Frontal cortex (tissue), 4 donors: ENCODE measurements at places on chromosomes 11 and 22.

DNA sequence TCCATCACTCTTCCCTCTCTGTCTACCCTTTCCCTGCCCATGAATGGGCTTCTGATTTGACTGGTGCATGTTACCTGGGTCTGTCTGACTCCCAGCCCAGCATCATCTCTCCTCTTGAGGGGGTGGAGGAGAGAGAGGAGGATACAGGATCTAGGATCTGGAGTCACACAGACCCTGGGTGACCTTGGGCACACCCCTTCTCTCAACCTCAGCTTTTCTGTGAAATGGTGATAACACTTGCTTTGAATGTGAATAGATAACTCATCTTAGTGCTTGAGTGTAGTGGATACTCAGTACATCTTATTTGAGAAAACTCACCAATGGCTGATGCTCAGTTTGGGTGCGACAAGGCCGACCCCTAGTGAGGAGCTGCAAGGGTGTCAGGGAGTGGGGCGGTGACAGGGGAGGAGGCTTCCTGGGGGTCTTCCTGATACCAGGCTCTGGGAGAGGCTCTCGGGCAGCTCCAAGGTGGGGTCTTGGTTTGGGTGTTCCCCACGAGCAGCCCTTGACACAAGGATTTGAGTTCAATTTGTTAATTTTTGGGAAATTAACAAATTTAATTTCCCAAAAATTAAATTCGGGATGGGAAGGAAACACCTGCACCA is 9.0 kb downstream of the INCENP start:
- no peak for DNase-seq

DNA sequence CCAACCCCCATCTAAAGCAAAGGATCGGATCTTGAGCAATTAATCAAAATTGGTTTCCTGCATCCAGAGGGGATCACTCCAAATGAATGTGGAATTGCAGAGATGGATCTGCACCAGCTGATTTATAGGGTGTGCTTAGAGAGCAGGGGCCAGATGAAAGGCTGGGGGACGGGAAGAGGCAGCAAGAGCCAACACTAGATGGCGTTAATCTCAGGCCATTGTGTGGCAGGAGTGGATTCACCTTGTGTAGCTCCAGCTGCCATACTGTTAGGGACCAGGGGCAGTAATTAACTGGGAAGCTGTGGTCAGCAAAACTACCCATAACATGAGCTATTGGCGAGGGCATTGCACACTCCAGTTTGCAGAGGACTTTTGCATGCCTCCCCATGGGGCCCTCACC is 35.6 kb downstream of the SERPINH1 start:
- DNase-seq, result no peak

DNA sequence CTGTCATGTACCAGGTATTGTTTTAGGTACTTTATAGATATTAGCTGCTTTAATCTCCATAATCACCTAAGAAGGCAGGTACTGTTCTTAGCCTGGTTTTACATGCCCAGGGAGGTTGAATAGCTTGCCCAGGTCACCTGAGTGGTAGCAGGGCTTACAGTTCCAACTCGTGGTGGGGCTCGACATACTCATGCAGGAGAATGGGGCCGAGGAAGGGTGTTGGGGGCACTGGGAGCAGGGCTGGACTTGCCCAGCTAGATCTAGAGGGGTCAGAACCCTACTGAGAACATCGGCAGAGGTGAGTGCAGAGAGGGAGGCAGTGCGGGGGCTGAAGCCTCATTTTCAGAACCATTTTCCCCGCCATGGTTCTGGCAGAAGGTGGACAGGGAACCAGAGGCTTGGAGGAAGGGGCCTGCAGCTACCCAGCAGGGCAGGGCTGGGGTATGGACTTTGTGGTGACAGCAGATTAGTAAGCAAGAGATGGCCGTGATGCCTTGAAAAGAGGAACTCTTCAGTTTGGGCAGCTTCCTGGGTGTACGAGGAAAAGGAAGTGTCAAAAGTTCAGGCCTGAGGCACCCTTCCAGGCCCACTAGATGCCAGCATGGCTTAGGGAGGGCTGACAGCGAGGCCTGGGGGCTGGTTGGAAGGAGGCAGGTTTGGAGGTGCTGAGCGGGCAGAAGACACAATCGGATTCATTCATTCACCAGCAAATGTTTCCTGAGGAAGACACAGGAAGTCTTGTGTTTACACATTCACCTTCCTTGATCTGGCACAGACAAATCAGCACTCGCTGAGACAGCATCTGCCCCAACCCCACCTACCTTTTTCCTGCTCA is 54.7 kb upstream of the LYVE1 start:
- no peak for DNase-seq

- no peak for DNase-seq
Observed at GRCh38 chr11:58652726-58653280, 30.3 kb downstream of the CNTF start.

- DNase-seq, result no peak
Observed at GRCh38 chr11:7186190-7186589, 65.5 kb upstream of the SYT9 start.

DNA sequence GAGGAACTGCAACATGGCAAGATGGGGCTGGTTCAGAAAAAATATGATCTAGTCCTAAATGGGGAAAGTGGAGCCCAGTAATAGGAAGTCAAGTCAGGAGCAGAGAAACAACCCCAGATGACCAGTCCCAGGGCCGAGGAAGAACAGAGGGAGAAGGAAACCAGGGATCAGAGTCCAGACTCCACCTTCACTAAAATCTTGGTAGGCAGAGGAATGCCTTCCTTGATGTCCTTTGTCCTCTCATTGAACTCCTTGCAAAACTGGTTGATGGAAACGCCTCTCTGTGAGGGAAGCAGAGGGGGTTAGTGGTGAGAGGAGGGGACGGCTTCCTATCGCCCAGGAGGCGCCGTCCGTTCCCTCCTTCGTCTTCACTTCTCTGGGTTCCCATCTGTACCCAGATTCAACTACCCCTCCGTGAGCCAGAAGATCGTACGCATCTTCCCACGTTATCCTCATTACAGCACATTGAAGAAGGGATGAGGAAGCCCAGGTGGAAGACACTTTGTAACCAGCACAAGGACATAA is 607 bp downstream of the MRPL11 start:
- no peak for DNase-seq

DNA sequence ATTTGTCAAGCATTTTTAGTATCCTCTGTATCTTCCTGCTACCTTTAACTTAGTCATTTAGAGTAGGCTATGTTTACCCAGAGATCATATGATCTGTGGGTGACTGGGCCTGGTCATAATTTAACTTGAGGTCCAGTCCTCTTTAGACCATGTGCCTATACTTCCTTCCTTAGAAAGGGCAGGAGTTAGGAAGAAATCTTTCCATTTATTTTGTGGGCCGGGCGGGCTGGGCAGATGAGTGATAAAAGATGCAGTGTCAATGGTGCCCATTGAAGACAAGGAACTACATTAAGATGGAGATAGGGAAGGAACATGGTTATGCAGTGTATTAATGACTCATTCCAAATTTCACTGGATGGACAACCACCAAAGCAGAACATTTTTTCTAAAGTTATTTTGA is 30.9 kb upstream of the PDE3B start:
- no peak for DNase-seq

DNA sequence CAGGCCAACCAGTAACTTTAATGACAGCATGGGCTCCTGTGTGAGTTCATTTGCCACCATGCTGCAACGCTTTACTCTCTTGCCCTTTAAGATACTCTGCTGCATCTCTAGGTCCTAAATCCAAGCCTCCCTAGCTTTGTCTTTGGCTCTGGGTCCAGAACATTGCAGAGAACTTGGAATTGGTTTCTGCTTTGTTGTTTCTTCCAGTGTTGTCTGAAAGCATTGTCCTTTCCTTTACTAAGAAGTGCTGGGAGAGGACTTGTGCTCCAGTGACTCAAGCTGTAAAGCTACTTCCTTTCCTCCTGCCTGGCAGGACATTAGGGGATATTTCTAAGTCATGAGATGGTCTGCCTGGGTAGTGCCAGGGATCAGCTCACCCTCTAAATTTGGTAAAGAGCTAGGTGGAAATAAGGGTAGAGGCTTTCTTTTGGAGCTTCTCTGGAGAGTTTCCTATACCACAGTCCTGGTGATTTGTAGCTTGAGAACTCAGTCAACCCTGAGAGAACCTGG is 202.5 kb upstream of the CADM1 start:
- DNase-seq, result no peak

DNA sequence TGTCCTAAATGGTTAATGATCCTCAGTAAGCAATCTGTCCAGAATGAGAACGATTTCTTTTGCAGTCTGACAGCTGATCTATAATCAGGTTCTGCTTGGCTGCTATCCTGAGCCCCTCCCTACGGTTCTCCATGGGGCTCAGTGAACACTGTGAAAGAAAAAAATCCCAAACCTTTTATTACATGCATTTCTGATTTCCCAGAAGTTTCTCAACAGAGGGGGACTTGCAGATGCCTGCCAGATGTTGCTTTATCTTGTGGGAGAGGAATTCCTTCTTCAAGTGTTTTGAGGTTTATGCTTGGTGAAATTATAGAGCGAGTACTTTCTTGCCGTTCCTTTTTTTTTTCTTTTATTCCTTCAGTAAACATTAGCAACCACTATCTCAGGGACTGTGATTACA is 531.9 kb upstream of the ISX start:
- DNase-seq, result no peak

- no peak for DNase-seq
Observed at GRCh38 chr11:4891996-4892640, 10.4 kb downstream of the OR51T1 start.

DNA sequence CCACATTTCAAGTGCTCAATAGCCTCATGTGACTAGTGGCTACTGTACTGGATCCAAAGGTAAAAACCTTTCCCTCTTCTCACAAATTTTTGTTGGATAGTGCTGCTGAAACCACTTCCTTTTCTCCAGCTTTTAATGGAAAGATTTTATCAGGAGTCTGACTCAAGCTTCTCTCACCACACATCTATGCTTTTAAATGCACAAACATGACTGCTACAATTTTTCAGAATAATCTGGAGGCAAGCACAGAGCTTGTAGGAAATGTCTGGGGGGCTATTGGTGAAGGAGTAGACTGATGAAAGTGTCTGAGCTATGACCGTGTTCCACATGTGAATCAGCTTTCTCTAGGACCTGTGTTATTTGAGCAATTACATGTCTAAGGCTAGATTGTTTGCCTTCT is 101.1 kb upstream of the FAT3 start:
- no peak for DNase-seq

DNA sequence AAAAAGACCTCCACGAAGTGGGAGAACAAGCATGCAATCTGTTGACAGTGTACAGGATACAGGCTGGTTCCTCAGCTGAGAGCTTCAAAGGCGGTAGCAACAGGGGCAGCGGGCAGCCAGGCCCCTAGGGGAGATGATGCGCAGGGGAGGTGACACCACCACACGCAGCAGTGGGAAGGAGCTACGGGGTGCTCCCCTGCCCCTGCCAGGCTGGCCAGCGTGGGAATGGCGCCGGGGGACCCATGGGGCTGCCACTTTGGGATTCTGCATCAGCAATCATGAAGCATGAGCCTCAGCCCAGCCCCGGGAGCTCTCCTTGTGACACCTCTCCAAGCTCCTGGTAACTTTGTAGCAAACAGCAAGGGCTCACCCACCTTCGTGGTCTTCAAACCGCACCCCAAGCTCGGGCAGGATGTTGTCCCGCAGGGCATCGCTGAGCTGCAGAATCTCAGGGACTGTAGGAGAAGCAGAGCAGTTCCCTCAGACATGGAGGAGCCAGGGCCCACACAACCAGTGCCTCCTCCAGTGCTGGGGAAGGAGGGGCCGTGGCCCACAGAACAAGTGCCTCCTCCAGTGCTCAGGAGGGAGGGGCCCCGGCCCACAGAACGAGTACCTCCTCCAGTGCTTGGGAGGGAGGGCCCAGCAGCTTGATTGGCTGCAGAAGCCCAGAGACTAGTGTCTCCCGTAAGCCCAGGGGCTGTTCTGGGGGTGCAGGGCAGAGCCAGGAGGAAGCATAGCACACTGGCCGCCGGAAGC is 14.6 kb upstream of the NAP1L4 start:
- DNase-seq, result no peak

DNA sequence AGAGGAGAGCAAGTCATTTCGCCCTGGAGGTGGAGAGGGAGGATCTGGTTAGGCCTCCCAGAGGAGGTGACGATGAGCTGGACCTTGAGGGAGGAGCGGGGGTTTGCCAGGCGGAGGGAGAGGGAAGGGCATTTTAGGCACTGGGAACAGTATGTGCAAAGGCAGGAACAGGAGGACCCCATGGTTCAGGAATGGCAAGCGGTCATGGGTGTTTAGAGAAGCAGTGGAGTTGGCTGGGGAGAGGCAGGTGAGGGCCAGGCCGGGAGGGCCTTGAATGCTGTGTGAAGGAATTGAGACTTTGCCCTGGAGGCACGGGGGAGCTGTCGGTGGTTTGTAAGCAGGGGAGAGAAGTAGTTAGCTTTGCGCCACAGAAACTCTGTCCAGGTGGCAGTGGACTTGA is 10.3 kb downstream of the PRDM11 start:
- DNase-seq, result no peak

GRCh38 chr11:95387325-95387724 is 156.3 kb upstream of the SESN3 start:
- DNase-seq, result no peak

DNA sequence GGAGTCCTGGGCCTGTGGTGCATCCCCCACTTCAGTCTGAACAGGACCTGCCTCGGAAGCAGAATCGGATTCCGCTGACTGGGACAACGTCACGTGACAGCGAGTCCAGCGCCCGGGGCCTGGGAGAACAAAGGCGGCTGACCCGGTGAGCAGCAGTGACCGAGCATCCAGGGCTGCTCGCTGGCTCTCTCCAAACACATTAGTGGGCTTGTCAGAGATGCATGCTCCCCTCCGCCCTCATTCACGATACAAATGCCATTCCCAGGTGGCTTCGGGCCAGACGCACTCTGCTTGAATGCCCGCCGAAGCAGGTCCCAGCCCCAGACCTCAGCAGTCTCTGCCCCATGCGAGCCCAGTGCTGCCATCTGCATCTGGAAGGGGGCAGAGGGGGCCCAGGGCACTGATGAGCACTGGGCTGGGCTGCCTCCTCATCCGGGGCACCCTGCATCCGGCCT is 91.0 kb downstream of the WNT7B start:
- DNase-seq, result no peak

GRCh38 chr11:79201677-79202347 is 239.0 kb downstream of the TENM4 start:
- no peak for DNase-seq

GRCh38 chr22:28980326-28980725 is 81.3 kb downstream of the C22orf31 start:
- DNase-seq, result no peak

DNA sequence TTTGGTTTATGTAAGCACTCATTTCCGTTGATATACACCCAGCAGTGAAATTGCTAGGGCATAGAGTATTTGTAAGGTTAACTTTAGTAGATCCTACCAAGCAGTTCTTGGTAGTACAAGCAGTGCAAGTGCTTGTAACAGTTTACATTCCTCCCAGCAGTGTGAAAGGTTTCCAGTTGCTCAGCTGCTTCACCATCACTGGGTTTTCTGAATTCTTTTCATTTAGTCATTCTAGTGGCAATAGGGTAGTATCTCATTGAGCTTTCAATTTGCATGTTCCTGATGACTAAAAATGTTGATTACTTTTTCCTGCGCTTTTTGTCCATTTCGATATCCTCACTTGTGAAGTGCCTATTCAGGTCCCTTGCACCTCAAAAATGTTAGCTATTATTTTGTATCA is 34.3 kb downstream of the ZNF202 start:
- DNase-seq, result no peak

DNA sequence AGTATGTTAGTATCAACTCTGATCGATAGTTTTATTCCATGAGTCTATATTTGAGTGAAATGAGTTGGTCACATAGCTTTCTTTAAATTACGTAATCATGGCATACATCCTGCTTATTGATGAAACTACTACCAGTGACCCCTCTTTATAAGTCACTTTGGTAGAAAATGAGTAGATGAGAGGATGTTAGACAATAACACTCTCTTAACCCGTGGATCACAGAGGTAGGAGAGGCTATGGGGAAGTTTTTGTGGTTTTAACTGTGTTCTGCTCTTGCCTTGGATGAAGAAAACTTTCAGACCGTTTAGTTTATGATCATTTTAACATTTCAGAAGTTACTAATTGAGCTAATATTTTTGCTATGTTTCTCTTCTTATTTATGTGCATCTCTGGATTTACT is 34.0 kb downstream of the TBCEL start:
- no peak for DNase-seq
